ENCODE measurements at places on chromosomes 3 and 15. TPM values are rescaled to one million over a fixed set of nuclear protein-coding genes. Genes with fewer than 3 reads are reported as not detected.

Gene ROBO2
- 1.6 TPM for polyA plus RNA-seq

DNA sequence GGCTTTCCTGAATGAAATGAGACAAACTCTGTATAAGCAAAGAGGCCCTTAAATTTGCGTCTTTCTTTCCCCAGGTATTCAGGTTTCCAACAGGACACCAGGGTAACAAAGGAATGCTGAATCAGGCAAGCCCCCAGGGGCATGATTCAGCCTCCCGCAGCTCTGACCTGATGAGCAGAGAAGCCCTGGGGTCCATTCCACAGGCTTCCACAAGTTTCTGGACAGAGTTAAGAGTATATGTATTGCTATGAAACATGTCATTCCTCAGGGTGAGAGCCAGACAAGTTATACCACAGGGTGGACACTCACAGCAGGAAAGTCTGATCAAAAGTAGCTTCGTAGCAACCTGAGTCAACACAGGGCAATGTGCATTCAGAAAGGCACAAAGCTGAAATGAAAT is 68.1 kb upstream of the CTNNB1 start:
- H3K27ac ChIP-seq, result no peak overlapping the region
- no peaks in the 10 kb centered on the region for H3K36me3 ChIP-seq
- no peak overlapping the region for H3K4me3 ChIP-seq
- no peak for DNase-seq
- no peaks in the 10 kb centered on the region for H3K4me1 ChIP-seq

GRCh38 chr3:33115024-33115768 is 1.4 kb downstream of the CRTAP start:
- H3K4me3 ChIP-seq, result peak overlapping the region; percentile 64
- H3K27me3 ChIP-seq, result no peaks in the 10 kb centered on the region
- peak overlapping the region; percentile 93 for H3K27ac ChIP-seq
- H3K4me1 ChIP-seq, result peaks cover 3% of the 10 kb centered on the region
- DNase-seq, result peak; percentile 22

- H3K4me1 ChIP-seq, result no peaks in the 10 kb centered on the region
- no peak overlapping the region for H3K27ac ChIP-seq
- no peak overlapping the region for H3K4me3 ChIP-seq
- no peaks in the 10 kb centered on the region for H3K36me3 ChIP-seq
- H3K27me3 ChIP-seq, result no peaks in the 10 kb centered on the region
- DNase-seq, result no peak
These were observed 86.6 kb downstream of the FOXB1 start for GRCh38 chr15:60090747-60091146.

DNA sequence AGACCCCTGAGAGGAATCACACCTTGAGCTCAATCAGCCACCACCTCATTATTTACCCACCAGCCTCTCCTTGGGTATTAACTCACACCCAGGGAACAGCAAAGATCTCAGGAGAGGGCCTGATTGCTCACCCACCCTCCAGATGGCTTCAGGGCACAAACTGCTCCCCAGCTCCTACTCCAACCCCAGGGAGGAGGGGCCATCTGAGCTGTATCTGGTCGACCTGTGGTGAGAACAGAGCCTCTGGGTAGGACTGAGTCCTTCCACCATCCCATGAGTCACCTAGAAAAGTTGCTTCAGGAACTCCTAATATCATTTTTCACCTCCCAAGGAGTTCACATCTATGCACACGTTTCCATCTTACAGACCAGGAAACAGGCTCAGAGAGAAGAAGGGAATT is 44.8 kb upstream of the HES1 start:
- no peak for DNase-seq
- peaks cover 14% of the 10 kb centered on the region for H3K4me1 ChIP-seq
- H3K27ac ChIP-seq, result no peak overlapping the region

Gene DUOXA1
- polyA plus RNA-seq, result 0.52 TPM

DNA sequence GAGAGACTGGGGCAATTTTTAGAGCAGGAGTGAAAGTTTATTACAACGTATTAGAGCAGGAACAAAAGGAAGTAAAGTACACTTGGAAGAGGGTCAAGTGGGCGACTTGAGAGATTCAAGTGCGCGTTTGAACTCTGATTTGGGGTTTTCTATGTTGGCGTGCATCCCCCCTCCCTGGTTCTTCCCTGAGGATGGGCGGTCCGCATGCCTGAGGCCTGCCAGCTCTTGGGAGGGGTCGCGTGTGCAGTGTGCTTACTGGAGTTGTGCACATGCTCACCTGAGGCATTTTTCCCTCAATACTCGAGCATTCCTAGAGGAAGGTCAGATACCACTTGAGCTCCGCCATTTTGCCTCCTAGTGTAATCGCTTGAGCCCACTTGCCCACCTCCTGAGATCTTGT is 10.4 kb upstream of the CHAC1 start:
- no peak overlapping the region for H3K4me3 ChIP-seq
- no peaks in the 10 kb centered on the region for H3K27me3 ChIP-seq
- peaks cover 9% of the 10 kb centered on the region for H3K4me1 ChIP-seq
- no peaks in the 10 kb centered on the region for H3K36me3 ChIP-seq
- H3K27ac ChIP-seq, result no peak overlapping the region
- DNase-seq, result no peak

DNA sequence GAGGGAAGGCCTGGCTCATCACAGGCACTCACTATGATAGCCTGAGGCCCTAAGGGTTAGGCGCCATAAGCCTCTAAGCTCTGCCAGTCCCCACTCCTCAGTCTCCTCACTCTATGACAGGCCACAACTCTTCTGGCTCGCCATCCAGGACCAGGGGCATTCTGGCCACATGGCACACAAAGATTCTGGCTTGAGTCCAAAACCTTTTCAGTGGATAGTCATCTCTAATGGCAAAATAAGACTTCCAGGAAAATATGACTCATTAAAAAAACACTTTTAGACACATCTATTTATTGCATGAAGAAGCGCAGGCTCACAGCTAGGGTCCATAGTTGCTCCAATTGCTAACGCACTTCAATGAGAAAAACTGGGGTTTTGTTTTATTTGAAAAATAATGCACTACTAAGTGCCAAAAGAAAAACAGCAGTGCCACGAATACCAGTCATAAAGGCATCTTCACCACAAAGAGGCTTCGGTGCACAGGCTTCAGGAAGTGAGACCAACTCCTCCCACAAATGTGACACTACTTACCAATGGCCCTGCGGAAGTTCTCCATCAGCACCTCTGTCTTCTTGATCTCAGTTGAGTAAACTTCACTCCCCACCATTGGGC is 11.1 kb downstream of the RUVBL1 start:
- peaks cover 6% of the 10 kb centered on the region for H3K36me3 ChIP-seq
- no peaks in the 10 kb centered on the region for H3K27me3 ChIP-seq
- no peak overlapping the region for H3K4me3 ChIP-seq
- no peak for DNase-seq
- peaks cover 4% of the 10 kb centered on the region for H3K4me1 ChIP-seq

DNA sequence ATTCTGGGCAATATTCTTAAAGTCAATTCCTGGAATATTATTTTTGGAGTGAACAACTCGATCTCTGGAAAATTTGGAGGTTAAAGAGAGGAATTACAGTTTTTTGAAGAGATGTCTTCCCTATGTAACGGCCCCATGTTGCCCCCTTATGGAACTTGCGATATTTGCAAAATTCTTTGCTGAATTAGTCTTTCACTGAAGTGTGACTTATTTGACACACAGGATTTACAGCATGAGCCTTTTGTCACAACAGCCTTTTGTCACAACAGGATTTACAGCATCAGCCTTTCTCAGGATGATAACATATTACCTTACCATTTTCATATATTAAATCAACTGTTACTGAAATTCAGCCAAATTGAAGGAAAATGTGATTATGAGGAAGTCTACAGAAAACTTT is 37.8 kb upstream of the SPTSSB start:
- no peaks in the 10 kb centered on the region for H3K27me3 ChIP-seq
- H3K27ac ChIP-seq, result no peak overlapping the region
- H3K4me3 ChIP-seq, result no peak overlapping the region

Gene ITGB5
- 115 TPM for polyA plus RNA-seq

DNA sequence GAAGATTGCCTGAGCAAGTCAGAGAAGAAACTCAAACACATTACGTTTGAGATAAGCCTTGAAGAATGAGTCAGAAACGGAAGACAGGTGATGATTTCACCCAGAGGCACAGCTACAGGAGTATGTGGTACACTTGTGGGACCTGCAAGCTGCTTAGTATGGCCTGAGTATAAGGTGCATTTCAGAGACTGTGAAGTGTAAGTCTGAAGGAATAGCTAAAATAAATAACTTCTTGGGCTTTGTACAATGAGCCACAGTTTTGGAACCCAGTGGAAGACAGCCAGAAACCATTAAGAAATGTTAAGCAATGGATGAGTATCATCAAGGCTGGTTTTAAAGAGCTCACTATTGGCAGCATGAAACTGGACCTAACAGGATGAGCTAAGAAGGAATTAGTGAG is 826.2 kb downstream of the ROBO1 start:
- no peak for DNase-seq
- no peaks in the 10 kb centered on the region for H3K4me1 ChIP-seq
- H3K36me3 ChIP-seq, result no peaks in the 10 kb centered on the region
- no peaks in the 10 kb centered on the region for H3K27me3 ChIP-seq

Gene RNU5B-1
- polyA plus RNA-seq, result not detected

GRCh38 chr3:79922633-79923032 is 154.8 kb upstream of the ROBO1 start:
- no peaks in the 10 kb centered on the region for H3K4me1 ChIP-seq
- H3K4me3 ChIP-seq, result no peak overlapping the region
- H3K27me3 ChIP-seq, result no peaks in the 10 kb centered on the region
- H3K36me3 ChIP-seq, result no peaks in the 10 kb centered on the region
- DNase-seq, result no peak
- no peak overlapping the region for H3K27ac ChIP-seq

Gene CRABP1
- polyA plus RNA-seq, result 61.0 TPM

Gene FGD5
- polyA plus RNA-seq, result 18.7 TPM

DNA sequence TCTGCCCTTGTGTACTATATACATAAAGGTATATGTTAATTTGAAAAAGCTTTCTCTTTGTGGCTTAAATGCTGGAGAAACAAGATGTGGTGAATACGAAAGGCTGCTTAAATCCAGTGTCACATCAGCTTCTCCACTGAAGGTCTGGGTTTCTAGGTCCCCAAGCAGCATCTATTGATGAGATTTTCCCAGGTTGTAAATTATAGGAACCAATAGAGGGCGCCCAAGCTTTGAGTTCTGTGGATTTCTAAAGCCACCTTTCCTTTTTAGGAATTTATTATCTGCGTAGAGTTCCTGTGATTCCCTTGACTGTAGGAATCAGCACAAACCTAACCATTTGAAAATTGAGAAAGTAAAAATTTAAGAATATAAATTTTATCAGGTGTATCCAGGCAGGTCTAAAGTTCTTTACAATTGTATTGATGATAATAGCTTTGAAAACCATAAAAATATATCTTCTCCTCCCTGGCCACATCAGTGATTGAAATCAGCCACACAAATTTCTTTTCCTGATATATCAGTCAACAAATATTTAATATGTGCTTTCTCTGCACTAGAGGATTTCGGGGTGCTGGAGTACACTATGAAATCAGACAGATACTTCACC is 88.3 kb upstream of the ADAMTSL3 start:
- DNase-seq, result no peak
- H3K27me3 ChIP-seq, result no peaks in the 10 kb centered on the region
- H3K36me3 ChIP-seq, result no peaks in the 10 kb centered on the region
- no peak overlapping the region for H3K27ac ChIP-seq
- H3K4me3 ChIP-seq, result no peak overlapping the region

GRCh38 chr3:16480861-16481545 is 32.5 kb downstream of the RFTN1 start:
- H3K27ac ChIP-seq, result no peak overlapping the region
- no peaks in the 10 kb centered on the region for H3K27me3 ChIP-seq
- peaks cover 16% of the 10 kb centered on the region for H3K4me1 ChIP-seq

DNA sequence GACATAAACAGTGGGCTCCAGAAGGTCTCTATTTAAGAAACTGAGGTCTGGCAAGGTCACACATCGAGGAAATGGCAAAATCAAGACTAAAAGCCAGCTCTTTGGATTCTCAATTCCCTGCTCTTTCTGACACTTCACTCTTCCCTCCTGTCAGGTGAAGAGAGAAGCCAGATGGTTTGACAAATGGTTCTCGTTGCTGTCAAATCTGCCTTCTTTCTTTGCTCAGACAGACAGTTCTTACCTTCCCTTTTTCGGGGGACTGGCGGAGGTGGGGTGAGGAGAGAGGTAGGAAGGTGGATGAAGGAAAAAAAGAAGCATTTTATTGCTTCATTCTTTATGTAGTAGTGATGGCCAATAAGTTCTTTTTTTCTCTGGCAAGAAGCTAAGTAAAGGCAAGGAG is 133.4 kb downstream of the LPP start:
- no peak overlapping the region for H3K27ac ChIP-seq
- H3K4me3 ChIP-seq, result no peak overlapping the region
- no peaks in the 10 kb centered on the region for H3K27me3 ChIP-seq
- DNase-seq, result no peak
- peaks cover 20% of the 10 kb centered on the region for H3K4me1 ChIP-seq
- no peaks in the 10 kb centered on the region for H3K36me3 ChIP-seq

DNA sequence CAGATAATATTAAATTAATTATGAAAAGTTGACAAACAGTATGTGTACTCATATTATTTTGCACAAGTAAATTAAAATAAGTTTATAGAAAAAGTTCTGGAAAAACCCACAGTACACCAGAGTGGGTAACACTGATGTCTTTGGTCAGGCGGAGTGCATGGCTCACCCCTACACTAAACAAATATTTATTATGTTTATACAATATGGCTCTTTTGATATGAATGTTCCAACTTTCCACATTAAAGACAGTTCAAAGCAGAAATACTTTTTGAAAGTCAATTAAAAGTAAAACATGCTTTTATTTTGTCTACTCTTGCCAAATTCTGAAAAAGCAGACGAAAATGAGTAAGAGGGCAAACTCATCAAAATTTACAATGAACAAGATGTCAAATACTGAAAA is 56.2 kb upstream of the DCBLD2 start:
- H3K27me3 ChIP-seq, result no peaks in the 10 kb centered on the region
- no peaks in the 10 kb centered on the region for H3K36me3 ChIP-seq
- no peak for DNase-seq

Gene ATP2B2
- 0.22 TPM for polyA plus RNA-seq

- no peaks in the 10 kb centered on the region for H3K36me3 ChIP-seq
- peak overlapping the region; percentile 25 for H3K27ac ChIP-seq
- H3K27me3 ChIP-seq, result no peaks in the 10 kb centered on the region
- peak; percentile 80 for DNase-seq
- H3K4me1 ChIP-seq, result no peaks in the 10 kb centered on the region
- H3K4me3 ChIP-seq, result no peak overlapping the region
These were observed 12.6 kb upstream of the RTP3 start for GRCh38 chr3:46484911-46485778.

Gene CHMP2B
- 31.7 TPM for polyA plus RNA-seq

Gene CBLB
- polyA plus RNA-seq, result 7.7 TPM

Gene SFMBT1
- 3.4 TPM for polyA plus RNA-seq

- no peaks in the 10 kb centered on the region for H3K36me3 ChIP-seq
- H3K27ac ChIP-seq, result no peak overlapping the region
- no peak overlapping the region for H3K4me3 ChIP-seq
- no peaks in the 10 kb centered on the region for H3K27me3 ChIP-seq
- no peak for DNase-seq
These were observed 88.0 kb upstream of the ALCAM start for GRCh38 chr3:105278688-105279087.

Gene MEGF11
- polyA plus RNA-seq, result 10.4 TPM

Gene SV2B
- 0.17 TPM for polyA plus RNA-seq

Gene CD86
- polyA plus RNA-seq, result 1.3 TPM

GRCh38 chr3:66803721-66804695 is 194.1 kb upstream of the KBTBD8 start:
- H3K4me1 ChIP-seq, result no peaks in the 10 kb centered on the region
- H3K27me3 ChIP-seq, result no peaks in the 10 kb centered on the region
- DNase-seq, result no peak
- no peak overlapping the region for H3K27ac ChIP-seq
- no peak overlapping the region for H3K4me3 ChIP-seq
- H3K36me3 ChIP-seq, result no peaks in the 10 kb centered on the region

Measured in kidney (tissue), 22 donors.